Stimulated activated CD4-positive, alpha-beta T cell treated with anti-CD3 and anti-CD28 coated beads, Interleukin-1b, Interleukin-23, amount 100 ng/mL, for 48 hours (primary cell): ENCODE measurements at places on chromosomes 3 and 15.
A peak's percentile ranks its signal among the peaks of the same experiment; 100 is the strongest.

- peak; percentile 6 for DNase-seq
These were observed 61.6 kb upstream of the RYK start for GRCh38 chr3:134312072-134312872.

DNA sequence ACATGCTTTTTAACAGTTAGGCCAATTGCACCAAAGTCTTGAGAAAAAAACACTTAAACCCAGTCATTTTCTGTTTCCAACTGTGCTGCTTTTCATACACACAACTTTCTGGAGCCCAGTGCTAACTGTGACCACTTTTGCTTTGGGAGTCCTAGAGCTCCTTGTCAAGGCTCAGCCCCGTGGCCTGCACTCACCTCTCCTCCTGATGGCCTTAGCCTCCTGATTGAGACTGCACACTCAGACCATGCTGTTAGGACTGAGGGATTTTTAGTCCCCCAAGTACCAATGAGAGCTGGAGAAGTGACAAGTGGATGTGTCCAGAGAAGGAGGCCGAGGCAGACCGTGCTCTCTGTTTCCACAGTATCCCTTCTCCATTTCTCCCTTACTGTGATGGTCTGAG, 15.2 kb upstream of the RARRES1 start:
- no peak for DNase-seq

DNA sequence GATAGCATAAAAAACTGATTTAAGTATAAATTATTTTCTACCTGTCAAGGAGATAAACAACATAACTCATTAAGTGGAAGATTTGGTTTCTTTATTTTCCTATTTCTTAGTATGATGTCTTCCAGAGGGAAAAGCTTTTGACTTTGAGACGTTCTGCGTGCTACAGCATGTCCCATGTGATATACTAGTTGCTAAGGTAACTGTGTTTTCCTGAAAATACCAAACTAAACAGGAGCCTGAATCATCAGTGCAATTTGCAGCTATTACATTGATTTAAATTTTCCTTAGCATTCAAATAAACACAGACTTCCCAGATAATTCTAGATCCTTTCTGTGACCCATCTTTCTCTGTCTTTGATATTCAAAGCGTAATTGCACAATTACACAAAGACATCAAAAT, 117.7 kb upstream of the P2RY1 start:
- DNase-seq: no peak

DNA sequence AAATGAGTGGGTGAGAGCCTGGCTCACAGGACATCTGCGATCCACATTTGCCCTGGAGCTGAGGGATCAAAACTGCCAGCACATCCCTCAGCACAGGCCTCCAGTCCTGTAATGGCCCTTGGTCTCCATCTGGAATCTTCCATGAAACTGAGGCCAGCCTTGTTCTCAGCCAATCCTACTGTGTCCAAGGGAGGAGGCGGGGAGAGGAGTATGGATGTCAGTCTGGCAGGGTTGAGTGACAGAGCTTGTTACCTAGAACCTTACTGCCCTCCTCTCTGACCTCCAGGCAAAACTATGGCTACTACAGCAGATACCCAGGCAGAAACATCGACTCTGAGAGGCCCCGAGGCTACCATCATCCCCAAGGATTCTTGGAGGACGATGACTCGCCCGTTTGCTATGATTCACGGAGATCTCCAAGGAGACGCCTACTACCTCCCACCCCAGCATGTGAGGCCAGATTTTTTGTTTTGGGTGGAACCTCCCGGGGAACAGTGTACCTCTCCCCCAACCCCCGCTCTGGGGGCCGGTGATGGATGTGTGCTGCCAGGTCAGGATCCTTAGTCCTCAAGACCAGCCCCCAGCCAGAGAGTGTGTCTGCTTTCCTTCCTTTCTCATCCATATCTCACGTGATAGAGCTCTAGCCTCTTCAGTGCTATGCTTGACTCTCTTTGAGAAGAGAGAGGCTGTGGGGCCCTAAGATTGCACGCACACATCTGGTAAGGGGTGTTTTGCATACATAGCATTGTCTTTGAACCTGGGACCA, 41.3 kb downstream of the CHDH start:
- no peak for DNase-seq

DNA sequence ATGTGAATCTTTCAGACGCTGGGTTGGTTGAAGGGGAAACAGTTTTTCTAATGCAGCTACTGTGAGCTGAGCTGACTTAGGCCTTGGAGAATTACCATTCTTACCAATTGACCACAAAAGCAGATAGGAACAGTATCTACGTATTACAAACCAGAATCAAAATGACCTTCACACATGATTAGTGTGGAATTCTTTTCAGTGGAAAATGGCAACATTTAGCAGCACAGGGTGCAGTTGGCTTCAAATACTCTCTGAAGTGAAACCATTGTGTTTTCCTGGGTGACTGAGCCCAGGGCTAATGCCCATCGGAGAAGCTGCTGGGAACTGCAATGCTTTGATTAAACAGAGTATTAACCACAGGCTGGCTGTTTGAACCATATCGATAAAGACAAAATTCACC, 40.2 kb upstream of the GOLGA8J start:
- no peak for DNase-seq

- DNase-seq: no peak
These were observed 34.4 kb downstream of the ZNF106 start for GRCh38 chr15:42456531-42456930.

GRCh38 chr3:22937536-22937935, 265.6 kb upstream of the UBE2E2 start:
- DNase-seq: no peak

DNA sequence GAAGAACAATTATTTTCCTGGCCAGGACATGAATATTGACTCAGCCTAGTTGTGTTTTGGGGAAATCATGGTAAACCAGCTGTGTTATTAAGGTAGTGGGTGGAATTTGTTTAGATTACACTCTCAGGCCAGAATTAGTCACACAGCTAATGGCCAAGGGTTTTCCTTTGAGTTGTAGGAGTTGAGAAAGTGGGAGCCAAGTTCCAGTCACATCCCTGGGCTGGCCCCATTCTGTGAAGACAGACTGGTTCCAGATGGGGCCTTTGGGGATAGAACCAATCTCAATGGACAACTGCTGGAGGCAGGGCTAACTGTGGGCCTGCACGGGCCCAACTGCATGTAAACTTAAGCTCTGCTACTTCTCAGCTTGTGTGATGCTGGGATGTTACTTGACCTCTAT, 1.4 kb upstream of the RASL12 start:
- no peak for DNase-seq

DNA sequence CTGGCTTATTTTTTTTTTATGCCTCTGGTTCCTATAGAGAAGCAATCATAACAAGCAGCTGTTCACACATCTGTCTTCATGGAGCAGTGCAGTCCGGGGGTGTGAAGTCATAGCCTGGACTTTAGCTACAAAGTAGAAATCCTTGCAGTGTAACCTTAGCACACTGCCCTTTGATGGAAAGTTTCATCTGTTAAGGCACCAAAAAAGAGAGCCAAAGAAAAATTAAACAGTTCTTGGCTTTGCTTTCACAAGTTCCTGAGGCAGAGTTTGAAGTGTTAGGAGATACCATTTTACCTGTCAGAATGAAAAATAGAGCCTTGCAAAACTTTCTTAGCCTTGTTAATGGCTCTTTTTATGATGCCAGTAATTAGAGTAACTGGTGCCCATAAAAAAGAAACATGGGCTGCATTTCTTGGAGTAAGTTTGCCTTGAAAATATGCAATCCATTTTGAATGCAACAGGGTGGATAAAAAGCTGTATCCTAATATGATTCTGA, 84.1 kb downstream of the PIK3R4 start:
- no peak for DNase-seq

DNA sequence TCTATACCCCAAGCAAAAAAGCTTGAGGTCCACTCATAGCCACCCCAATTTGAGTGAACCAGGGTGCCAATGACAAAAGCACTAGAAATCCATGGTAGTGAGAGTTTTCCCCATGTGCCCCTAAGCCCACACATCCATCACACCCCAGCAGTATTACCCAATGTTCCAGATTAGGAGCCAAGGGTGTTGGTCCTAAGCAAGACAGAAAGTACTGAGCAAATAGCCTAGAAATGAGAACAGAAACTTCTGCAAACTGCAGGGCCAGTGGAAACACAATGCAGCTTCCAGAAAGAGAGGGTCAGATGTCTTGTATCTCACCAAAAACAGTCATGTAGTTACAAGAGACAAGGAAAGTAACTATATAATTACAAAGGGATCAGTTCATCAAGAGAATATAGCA, 10.9 kb upstream of the OXTR start:
- no peak for DNase-seq

DNA sequence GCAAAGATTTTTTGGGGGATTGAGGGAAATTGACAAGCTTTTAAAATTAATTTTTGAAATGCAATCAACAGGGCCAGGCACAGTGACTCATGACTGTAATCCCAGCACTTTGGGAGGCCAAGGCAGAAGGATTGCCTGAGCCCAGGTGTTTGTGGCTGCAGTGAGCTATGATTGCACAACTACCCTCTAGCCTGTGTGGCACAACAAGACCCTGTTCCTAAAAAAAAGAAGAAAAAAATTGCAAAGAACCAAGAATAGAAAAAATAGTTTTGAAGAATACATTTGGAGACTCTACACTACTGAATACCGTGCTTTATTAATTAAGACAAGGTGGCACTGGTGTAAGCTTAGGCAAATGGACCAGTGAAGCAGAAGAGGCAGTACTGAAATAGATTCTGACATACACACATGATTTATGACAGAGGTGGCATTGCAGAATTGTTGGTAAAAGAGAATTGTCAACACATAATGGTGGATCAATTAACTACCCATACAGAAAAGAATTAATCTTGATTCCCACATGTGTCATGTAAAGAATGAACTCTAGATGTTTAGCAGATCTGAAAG, 443.3 kb upstream of the ATP11B start:
- DNase-seq: no peak

DNA sequence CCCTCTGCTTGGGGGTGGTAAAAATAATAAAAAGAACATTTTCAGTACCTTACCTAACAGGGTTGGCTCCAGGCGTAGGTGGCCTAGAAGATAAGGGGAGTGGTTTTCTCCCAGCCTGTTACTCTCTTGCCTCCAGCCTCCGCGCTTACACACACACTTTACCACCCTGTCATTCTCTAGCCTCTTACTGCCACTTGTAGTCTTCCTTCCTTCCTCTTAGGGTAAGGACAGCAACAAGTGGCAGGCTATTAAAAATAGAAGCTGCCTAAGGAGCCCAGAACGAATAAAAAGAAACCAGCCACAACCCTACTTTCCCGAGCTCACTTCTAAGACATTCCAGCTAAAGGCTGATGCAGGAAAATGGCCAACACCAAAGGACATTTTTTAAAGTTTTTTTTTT, 9.6 kb upstream of the LIPH start:
- DNase-seq: no peak

- DNase-seq: no peak
These were observed 5.9 kb upstream of the CD47 start for GRCh38 chr3:108096532-108097321.

- DNase-seq: no peak
These were observed 50.3 kb upstream of the SLC6A6 start for GRCh38 chr3:14352002-14352627.

DNA sequence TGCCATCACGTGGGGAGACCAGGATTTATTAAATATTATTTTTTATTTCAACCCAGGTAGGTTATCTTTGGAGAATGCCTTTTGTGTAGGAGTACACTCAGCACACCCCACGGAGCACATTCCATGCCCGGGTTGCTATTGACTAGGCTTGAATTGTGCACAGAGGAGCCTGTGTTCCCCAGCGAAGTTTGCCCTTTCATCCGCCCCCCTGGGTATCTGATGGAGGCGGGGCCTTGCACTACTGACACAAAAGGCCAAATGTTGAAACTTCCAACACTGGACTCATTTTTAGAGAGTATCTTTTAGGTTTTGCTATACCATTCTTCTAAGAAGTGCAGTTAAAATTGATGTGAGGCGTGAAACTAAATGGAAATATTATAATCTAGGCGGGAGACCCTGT, 39.3 kb upstream of the PPP4R2 start:
- no peak for DNase-seq

DNA sequence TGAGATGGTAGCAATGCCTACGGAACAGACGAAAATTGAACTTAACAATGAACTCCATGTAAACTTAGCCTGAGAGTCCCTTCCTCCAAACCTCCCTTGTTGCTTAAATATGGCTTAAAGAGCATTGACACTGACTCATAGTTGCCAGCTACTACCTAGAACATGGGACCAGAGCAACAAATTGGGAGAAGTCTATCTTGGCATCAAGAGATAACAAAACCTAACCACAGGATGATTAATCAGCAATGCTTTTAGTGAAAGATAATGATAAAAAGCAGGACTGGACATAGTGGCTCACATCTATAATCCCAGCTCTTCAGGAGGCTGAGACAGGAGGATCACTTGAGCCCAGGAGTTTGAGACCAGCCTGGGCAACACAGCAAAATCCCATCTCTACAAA, 117.8 kb upstream of the MNS1 start:
- no peak for DNase-seq

DNA sequence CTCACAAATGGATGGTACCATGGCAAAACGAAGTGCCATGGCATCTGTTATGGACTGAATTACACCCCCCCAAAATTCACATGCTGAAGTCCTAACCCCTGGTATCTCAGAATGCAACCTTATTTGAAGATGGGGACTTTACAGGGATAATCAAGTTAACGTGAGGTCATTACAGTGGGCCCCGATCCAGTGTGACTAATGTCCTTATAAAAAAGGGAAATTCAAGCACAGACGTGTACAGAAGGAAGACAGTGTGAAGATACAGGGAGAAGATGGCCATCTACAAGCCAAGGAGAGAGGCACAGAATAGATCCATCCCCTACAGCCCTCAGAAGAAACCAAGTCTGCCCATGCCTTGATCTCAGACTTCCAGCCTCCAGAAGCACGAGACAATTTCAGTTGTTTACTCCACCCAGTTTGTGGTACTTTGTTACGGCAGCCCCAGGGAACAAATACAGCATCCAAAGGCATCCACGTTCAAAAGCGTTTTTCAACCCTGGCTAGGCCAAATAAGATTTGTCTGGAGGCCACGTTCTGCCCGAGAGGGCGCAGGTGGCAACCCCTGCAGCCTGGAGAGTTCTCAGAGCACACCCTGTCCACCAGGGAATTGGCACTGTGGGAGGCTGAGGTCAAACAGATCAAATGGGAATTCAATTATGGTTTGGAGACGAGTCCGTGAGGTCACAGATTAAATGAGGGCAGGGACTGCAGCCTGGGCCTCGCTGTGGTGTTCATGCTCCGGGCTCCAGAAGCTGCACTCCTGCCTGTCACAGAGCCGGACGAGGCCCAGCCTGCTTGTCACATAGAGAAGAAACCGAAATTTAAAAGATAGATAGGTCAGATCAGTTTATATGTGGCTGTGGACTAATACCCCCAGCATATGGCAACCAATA, 494.8 kb downstream of the SHQ1 start:
- no peak for DNase-seq

DNA sequence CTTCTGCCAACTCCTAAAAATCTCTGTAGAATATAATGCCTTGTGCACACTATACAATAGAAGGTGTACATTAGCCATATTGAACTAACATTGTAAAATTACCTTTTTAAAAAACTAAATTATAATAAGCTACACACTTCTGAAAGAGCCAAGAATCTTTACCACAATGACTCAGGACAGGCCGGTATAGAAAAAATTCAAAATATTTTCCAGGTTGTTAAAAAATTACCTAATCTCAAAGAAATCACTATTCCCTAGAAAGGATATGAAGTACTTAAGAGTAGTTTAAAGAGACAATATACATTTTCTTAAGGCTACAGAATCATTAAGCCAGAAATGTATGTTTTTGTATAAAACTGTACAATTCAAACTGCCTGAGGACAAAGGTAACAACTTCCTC, 48.5 kb downstream of the TJP1 start:
- DNase-seq: no peak

GRCh38 chr15:50820808-50821382, 55.4 kb upstream of the SPPL2A start:
- DNase-seq: no peak
